Colonic mucosa (tissue), 4 donors: ENCODE measurements at places on chromosomes 2 and 18. TPM values are rescaled to one million over a fixed set of nuclear protein-coding genes. Genes with fewer than 3 reads are reported as not detected.

GRCh38 chr2:136356125-136357006, 238.4 kb upstream of the CXCR4 start:
- no peak overlapping the region for H3K27ac ChIP-seq
- H3K27me3 ChIP-seq, result no peaks in the 10 kb centered on the region
- no peak overlapping the region for H3K4me3 ChIP-seq
- no peaks in the 10 kb centered on the region for H3K36me3 ChIP-seq
- DNase-seq, result no peak

- H3K36me3 ChIP-seq, result no peaks in the 10 kb centered on the region
- H3K4me3 ChIP-seq, result peak overlapping the region; percentile 95
- peak overlapping the region; percentile 95 for H3K27ac ChIP-seq
Observed at GRCh38 chr2:148646231-148646559, 1.6 kb downstream of the EPC2 start.

GRCh38 chr18:37393945-37394609, 171.5 kb downstream of the CELF4 start:
- H3K4me1 ChIP-seq, result no peaks in the 10 kb centered on the region
- H3K4me3 ChIP-seq, result peak overlapping the region; percentile 15
- no peak overlapping the region for H3K27ac ChIP-seq
- no peaks in the 10 kb centered on the region for H3K36me3 ChIP-seq
- peaks cover 9% of the 10 kb centered on the region for H3K27me3 ChIP-seq

DNA sequence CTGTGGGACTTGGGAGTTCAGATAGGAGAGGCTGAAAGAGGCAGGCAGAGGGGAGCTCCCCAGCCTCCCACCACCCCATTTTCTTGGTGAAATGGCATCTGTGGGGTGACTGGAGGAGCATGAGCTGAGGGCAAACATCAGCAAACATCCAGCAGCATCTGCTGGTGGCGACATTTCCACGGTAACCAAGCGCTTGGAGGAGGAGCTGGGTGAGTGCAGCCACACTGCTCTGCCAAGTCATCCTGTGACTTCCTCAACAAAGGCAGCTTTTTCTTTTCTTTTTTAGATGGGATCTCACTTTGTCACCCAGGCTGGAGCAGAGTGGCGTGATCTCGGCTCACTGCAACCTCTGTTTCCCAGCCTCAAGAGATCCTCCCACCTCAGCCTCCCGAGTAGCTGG, 5.6 kb downstream of the TXNL4A start:
- no peaks in the 10 kb centered on the region for H3K36me3 ChIP-seq
- no peak overlapping the region for H3K4me3 ChIP-seq
- no peak overlapping the region for H3K27ac ChIP-seq
- no peaks in the 10 kb centered on the region for H3K27me3 ChIP-seq
- no peak for DNase-seq
- peaks cover 11% of the 10 kb centered on the region for H3K4me1 ChIP-seq

GRCh38 chr2:235793163-235793752, 299.4 kb downstream of the AGAP1 start:
- H3K27ac ChIP-seq, result no peak overlapping the region
- no peaks in the 10 kb centered on the region for H3K27me3 ChIP-seq
- H3K4me3 ChIP-seq, result no peak overlapping the region
- no peak for DNase-seq
- no peaks in the 10 kb centered on the region for H3K36me3 ChIP-seq

DNA sequence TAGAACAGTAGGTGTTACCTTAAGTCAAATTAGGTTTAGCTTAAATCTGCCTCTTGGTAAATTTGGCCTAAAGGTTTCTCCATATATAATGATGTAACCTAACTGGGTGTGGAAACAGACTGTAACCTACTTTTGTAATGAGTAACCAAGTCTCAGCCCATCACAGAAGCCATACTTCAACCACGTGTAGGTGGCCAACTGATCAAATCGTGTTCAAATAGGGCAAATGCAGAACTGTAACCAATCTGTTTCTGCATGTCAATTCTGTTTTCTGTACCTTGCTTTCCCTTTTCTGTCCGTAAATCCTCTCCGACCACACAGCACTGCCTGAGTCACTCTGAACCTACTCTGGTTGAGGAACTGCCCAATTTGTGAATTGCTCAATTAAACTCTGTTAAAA, 34.0 kb upstream of the PLA2R1 start:
- H3K36me3 ChIP-seq, result no peaks in the 10 kb centered on the region
- no peaks in the 10 kb centered on the region for H3K4me1 ChIP-seq
- no peaks in the 10 kb centered on the region for H3K27me3 ChIP-seq
- no peak overlapping the region for H3K27ac ChIP-seq
- no peak for DNase-seq
- no peak overlapping the region for H3K4me3 ChIP-seq

DNAJC10 gene
- 92.7 TPM for total RNA-seq

MZT2B gene
- 240 TPM for total RNA-seq

- no peaks in the 10 kb centered on the region for H3K36me3 ChIP-seq
- no peak for DNase-seq
- no peak overlapping the region for H3K4me3 ChIP-seq
Observed at GRCh38 chr2:100520224-100520623, 42.6 kb upstream of the PDCL3 start.

GRCh38 chr2:44135771-44136170, 32.9 kb upstream of the PPM1B start:
- no peaks in the 10 kb centered on the region for H3K36me3 ChIP-seq
- no peak overlapping the region for H3K4me3 ChIP-seq

GRCh38 chr2:29477186-29477585, 362.0 kb downstream of the CLIP4 start:
- no peaks in the 10 kb centered on the region for H3K36me3 ChIP-seq
- DNase-seq, result no peak
- no peaks in the 10 kb centered on the region for H3K4me1 ChIP-seq
- H3K27me3 ChIP-seq, result no peaks in the 10 kb centered on the region
- no peak overlapping the region for H3K27ac ChIP-seq

SLC38A11 gene
- total RNA-seq, result 3.0 TPM

DIPK1C gene
- total RNA-seq, result not detected

CNTNAP5 gene
- total RNA-seq, result not detected

GRCh38 chr18:63603772-63604171, 16.6 kb downstream of the SERPINB13 start:
- no peaks in the 10 kb centered on the region for H3K4me1 ChIP-seq
- H3K27ac ChIP-seq, result no peak overlapping the region
- DNase-seq, result no peak
- H3K27me3 ChIP-seq, result no peaks in the 10 kb centered on the region

DNA sequence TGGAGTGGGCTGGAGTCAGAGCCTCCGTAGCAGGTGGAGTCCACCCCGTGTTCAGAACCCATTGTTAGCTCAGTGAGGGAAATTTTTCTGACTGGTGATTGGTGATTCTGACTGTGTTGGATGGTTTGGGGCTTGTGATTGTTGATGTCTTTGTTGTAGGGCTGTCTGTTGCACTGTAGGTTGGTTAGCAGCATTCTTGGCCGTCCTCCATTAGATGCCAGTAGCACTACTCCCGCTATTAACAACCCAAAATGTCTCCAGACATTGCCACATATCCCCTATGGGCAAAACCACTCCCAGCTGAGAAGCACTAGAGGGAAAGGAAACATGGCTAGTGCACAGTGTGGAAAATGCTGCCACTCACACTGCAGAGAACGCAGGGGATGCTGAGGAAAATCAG, 51.7 kb downstream of the ARMC9 start:
- H3K4me3 ChIP-seq, result no peak overlapping the region
- no peaks in the 10 kb centered on the region for H3K27me3 ChIP-seq
- DNase-seq, result no peak
- H3K4me1 ChIP-seq, result no peaks in the 10 kb centered on the region
- no peak overlapping the region for H3K27ac ChIP-seq
- no peaks in the 10 kb centered on the region for H3K36me3 ChIP-seq

TSGA10 gene
- 6.6 TPM for total RNA-seq

CFAP221 gene
- not detected for total RNA-seq

SFTPB gene
- 17.3 TPM for total RNA-seq

STPG4 gene
- 0.21 TPM for total RNA-seq

DNA sequence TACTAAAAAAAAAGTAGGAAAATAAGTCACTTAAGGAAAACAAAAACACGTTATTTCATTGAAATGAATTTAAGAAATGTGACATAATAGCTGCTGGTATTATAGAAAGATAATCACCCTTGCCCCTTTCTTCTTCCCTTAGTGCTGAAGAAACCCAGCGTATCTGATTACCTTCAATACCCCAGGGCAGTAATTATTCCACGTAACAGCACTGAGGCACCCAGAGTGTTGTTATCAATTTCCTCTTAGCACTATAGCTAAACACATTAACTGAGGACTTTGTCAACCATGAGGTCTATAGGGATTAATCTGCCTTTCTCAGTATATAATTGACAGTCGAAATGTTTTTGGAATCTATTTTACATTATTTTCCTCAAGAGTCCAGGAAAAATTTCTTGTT, 180.0 kb upstream of the NXPH2 start:
- H3K4me1 ChIP-seq, result no peaks in the 10 kb centered on the region
- no peak overlapping the region for H3K27ac ChIP-seq
- no peak for DNase-seq
- no peaks in the 10 kb centered on the region for H3K27me3 ChIP-seq
- H3K36me3 ChIP-seq, result no peaks in the 10 kb centered on the region
- no peak overlapping the region for H3K4me3 ChIP-seq

GRCh38 chr2:162591403-162592083, 247.0 kb downstream of the KCNH7 start:
- DNase-seq, result no peak
- H3K36me3 ChIP-seq, result no peaks in the 10 kb centered on the region
- no peak overlapping the region for H3K4me3 ChIP-seq
- H3K27me3 ChIP-seq, result no peaks in the 10 kb centered on the region

ALPI gene
- total RNA-seq, result 9.4 TPM

DNA sequence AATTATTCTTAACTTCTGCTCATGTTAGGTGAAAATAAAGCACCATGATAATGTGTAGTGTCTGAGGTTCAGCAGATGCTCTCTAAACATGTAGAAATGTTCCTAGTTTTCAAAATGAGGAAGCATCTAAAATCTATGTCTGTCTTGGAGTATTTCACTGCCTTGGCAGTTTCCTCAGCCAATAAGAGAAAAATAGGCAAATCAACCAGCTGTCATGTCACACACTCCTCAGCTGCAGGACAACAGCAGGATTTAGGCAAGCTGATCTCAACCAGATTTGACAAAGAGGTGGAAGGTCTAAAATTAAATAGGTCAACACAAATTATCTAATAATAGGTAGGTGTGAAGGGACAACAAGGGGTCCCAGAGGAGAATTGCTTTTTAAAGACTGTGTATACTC, 164.1 kb upstream of the BOD1L2 start:
- H3K27ac ChIP-seq, result no peak overlapping the region
- H3K27me3 ChIP-seq, result no peaks in the 10 kb centered on the region
- H3K4me3 ChIP-seq, result no peak overlapping the region
- no peaks in the 10 kb centered on the region for H3K36me3 ChIP-seq
- no peak for DNase-seq

DNA sequence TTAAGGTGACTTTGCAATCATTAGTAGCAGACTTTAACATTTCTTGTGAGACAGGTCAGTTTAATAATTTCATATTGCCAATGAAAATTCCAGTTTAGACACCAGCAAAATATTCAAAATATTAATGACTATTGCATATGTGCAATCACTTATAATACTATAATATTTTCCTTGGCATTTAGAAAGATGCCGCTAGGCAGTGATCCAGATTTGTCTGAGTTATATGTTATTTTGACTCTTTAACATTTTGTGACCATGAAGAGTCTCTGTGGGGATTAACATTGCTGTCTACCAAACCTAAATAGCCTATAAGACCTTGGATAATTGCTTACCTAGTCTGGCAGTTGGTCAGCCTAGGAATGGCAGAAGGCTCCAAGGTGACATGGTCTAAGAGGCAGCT, 389.6 kb downstream of the THSD7B start:
- no peaks in the 10 kb centered on the region for H3K36me3 ChIP-seq
- no peaks in the 10 kb centered on the region for H3K27me3 ChIP-seq
- H3K4me3 ChIP-seq, result no peak overlapping the region
- no peak for DNase-seq
- H3K27ac ChIP-seq, result no peak overlapping the region

DNA sequence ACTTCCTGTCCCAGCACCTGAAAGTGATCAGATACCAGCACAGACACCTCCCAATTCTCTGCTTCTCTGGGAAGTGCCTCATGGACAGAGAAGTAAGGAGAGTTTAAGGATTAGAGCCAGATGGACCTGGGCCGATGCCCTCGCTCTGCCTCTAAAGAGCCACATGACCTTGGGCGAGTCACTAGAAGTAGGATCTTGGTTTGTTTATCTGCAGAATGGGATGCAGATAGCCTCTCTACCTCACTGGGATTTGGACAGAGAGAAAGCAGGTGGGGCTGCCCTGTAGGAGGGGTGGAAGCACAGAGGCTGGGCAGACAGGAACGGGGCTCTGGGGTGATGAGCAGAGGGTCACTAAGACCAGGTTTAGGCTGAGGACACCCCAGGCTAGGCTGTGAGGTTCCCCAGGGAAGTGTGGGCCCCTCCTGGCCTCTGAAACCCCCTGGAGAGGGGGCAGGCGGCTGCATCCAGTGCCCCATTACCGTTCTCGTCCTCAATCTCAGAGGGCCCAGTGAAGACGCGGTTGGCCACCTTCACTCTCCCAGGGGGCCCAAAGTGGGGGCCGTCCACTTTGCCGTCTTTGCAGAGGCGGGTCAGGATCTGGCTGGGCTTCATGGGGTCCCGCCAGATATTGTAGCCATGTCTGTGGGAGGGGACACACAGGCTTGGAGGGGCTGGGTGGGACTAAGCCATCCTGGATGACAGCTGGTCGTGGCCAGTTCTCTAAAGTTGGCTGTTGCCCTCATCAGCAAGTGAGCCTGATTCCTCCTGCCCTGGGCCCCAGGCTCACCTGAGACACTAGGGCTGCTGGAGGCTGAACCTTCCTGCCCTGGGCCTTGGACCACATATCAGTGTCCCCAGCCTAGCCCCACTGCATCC, 13.3 kb downstream of the OTOF start:
- no peaks in the 10 kb centered on the region for H3K36me3 ChIP-seq
- no peak overlapping the region for H3K27ac ChIP-seq
- DNase-seq, result no peak
- H3K27me3 ChIP-seq, result no peaks in the 10 kb centered on the region
- no peaks in the 10 kb centered on the region for H3K4me1 ChIP-seq

- no peaks in the 10 kb centered on the region for H3K27me3 ChIP-seq
- peak overlapping the region; percentile 24 for H3K27ac ChIP-seq
- no peaks in the 10 kb centered on the region for H3K4me1 ChIP-seq
- no peak for DNase-seq
- H3K4me3 ChIP-seq, result no peak overlapping the region
- H3K36me3 ChIP-seq, result no peaks in the 10 kb centered on the region
Observed at GRCh38 chr2:145066151-145066661, 546.3 kb upstream of the ZEB2 start.

GRCh38 chr2:234092344-234092743, 41.8 kb downstream of the SPP2 start:
- no peak overlapping the region for H3K27ac ChIP-seq
- H3K27me3 ChIP-seq, result no peaks in the 10 kb centered on the region
- no peak overlapping the region for H3K4me3 ChIP-seq
- H3K4me1 ChIP-seq, result no peaks in the 10 kb centered on the region
- no peaks in the 10 kb centered on the region for H3K36me3 ChIP-seq
- DNase-seq, result no peak

TOGARAM2 gene
- total RNA-seq, result 0.59 TPM

DNA sequence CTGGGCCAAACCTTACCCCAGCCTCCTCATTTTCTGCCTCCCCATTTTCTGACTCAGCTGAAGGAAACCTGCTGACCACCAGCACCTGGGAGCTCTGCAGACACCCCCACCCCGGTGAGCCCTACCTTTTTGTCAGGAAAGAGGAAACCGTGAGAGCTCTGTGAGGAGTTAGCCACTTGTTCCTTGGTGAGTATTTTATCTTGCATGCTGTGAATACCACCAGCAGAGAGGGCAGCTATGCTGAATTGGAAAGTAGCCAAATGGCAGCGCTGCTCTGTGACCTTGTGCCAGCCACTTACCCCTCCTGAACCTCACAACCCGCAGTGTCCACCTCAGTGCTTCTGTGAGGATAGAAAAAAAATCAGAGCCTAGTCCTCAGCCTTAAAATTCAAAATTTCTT, 2.5 kb downstream of the MPPE1 start:
- DNase-seq, result no peak
- no peak overlapping the region for H3K27ac ChIP-seq
- H3K4me1 ChIP-seq, result no peaks in the 10 kb centered on the region
- no peak overlapping the region for H3K4me3 ChIP-seq
- H3K36me3 ChIP-seq, result no peaks in the 10 kb centered on the region
